ENCODE measurements at places on chromosomes 1 and 21.
A peak's percentile ranks its signal among the peaks of the same experiment; 100 is the strongest.

- DNase-seq: no peak
Measured at GRCh38 chr1:37676281-37677142, 15.8 kb upstream of the CDCA8 start.

DNA sequence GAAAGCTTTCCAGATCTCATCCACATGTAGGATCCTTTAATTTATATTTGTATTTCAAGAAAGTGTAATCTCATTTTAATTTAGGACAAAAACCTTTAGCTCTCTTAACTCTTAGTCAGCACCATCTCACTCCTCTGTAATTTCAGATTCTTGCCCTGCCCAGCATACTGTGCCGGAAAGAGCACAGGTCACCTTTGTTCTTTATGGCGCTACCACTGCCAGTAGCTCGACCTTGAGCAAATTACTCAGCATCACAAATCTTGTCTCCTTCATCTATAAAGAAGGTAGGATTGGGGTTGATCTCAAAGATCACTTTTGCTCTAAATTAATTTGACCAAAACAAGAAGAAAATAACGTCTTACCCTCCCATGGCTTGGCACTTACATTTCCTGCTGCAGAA lies 56.1 kb upstream of the ZC3H11B start:
- DNase-seq: peak; percentile 7

- DNase-seq: no peak
Measured at GRCh38 chr1:237219751-237220642, 178.0 kb downstream of the RYR2 start.

GRCh38 chr1:3481046-3481445 lies 26.6 kb downstream of the ARHGEF16 start:
- DNase-seq: no peak

DNA sequence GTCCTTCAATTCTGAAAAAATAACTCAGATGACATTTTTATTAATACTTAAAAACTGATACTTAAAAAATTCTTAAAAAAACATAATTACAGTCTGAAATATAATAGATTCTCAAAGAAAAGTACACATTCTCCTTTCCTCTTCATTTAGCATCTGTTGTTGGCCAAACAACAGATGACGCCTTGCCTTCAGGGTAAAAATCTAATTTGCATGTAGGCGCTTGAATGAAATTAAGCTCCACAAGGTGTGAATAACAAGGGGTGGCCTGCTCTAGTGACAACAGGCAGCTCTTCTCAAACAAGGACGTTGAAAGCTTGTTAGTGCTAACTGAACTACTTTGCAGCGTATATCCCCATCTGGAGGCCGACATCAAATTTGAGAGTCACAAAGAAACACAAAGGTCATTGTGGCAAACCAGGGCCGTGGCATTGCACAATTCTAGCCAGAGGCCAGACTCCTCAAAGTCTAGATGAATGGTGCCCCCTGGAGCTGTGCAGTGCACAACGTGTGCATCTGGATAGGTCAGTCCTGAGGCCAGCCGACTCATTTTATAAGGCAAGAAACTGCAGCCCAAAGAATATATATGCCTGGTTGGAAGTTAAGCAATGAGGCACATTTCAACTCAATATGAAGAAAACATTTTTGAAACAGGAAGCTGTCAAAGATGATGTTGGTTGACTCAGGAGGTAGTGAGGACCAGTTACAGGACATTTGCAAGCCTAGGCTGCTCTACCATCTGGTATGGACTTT lies 459.2 kb upstream of the RUNX1 start:
- peak; percentile 16 for DNase-seq

DNA sequence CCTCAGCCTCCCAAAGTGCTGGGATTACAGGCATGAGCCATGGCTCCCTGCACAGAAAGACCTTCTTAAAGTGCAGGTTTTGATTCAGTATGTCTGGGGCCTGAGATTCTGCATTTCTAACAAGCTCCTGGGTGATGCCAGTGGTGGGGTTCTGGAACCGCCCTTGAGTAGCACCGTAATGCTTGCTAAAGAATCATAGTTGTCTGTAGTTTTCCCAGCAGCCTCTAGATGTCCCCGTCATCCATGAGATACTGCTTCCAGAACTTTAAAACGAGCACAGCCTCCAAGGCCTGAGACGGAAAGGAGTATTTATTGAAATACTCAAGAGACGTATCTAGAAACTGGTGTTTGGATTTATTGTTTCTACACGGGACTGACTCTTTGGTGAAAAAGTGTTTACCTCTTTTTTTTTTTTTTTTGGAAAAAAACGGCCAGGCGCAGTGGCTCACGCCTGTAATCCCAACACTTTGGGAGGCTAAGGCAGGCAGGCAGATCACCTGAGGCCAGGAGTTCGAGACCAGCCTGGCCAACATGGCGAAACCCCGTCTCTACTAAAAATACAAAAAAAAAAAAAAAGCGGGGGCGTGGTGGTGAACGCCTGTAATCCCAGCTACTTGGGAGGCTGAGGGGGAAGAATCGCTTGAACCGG lies 2.6 kb upstream of the TOR3A start:
- DNase-seq: peak; percentile 75

DNA sequence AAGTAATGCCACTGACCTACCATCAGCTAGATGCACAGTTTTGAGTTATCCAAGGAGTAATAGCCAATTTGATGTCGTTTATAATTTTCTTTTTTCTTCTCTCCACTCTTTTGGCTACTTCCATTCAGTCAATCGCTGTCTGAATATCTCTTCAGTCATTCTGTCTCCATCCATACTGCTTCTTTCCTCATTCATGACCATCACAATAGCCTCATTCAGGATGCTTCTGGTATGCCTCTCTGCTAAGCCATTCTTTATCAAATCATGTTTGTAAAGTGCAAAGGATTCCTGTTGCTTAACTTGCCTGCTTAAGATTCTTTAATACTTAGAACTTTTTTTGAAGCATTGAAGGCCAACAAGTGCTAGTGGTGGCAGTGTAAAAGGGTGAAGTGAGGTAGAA lies 20.2 kb downstream of the TYW3 start:
- no peak for DNase-seq

DNA sequence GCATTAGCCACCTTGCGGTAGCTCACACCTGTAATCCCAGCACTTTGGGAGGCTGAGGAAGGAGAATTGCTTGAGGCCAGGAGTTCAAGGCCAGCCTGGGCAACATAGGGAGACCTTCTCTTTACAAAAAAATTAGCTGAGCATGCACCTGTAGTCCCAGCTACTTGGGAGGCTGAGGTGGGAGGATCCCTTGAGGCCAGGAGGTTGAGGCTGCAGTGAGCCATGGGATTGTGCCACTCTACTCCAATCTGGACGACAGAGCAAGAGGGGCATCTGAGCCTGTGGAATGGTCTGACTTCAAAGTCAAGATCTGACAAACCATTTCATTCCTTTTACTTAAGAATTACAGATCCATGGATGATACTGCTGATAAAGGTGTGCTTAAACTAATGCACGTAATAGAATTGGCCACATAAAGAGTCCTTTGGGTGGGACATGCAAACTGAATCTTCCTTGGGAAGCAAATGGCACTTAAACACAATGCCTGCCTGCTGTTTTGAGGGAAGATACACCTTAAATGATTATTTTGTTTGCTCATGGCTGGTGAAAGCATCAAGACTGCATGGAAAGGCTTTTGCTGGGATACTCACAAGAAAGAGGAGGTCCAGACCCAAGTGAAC lies 2.5 kb upstream of the TMEM201 start:
- no peak for DNase-seq

DNA sequence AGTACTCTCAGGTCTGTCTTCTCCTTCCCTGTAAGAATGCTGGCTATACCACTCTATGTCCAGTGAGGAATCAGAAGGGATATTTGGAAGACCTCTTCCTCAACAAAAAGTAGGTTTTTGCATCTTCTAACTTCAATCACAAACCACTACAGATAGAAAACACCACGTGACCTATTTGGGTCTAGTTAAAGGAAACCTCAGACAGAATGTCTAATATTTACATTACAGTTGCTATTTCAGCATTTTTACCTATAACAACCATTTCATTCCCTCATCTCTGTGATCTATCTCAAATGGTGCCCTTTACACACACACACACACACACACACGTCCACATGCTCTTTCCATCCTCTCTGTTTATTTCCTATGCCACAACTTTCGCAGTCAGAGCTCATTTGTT lies 7.9 kb upstream of the ADORA3 start:
- DNase-seq: no peak

DNA sequence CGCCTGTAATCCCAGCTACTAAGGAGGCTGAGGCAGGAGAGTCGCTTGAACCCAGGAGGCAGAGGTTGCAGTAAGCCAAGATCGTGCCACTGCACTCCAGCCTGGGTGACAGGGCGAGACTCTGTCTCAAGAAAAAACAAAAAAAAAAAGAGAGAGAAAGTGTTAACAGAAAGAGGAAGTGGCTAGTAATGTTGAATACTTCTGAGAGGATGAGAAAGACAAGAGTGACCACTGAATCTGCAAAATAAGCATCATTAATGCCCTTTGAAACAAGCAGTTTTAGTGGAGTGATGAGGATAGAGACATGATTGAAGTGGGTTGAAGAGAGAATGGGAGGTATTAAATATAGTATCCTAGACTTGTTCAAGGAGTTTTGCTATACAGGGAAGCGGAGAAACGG lies 11.7 kb downstream of the MPZ start:
- no peak for DNase-seq

- no peak for DNase-seq
Measured at GRCh38 chr1:9716404-9717192, 65.1 kb downstream of the PIK3CD start.

DNA sequence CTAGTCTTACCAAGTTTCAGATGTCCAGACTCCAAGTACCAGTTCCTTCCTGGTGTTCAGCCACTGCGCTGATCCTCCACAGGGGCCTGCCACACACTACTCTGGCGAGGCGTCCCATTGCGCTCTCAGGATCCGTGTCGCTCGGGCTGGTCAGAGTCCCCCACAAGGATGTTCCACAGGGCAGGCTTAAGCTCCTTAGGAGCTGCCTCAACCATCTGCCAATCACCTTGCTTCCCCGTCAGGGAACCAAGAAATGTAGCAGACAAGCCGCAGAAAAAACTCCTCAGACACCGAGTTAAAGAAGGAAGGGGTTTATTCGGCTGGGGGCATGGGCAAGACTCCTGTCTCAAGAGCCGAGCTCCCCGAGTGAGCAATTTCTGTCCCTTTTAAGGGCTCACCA lies 9.8 kb downstream of the OR2W3 start:
- DNase-seq: no peak

DNA sequence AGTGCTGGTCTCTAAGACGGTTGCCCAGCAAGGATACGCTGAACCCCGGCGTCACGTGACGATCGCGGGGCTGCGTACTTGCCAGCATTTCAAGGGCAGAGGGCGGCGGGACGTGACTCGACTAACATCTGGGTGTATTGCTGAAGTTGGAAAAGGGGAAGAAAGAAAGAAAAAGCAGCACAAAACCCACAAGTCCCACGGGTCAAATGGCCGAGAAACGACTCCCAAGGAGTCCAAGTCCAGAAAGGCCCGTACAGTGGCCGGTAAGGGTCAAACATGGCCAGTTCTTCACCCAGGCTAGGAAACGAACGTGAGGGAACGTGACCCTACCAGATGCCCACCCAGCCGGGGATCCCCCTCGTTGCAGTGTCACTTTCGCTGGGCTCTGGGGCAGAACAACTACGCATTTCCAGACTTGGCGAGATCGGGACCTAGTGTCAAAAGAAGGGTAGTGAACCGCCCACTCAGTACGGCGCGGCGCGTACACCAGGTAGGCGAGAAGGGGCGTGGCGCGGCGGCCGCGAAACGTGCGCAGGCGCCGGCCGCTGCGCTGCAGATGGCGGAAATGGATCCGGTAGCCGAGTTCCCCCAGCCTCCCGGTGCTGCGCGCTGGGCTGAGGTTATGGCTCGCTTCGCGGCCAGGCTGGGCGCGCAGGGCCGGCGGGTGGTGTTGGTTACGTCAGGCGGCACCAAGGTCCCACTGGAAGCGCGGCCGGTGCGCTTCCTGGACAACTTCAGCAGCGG lies at the start of the genes PPCS and ZMYND12:
Gene PPCS, plus strand, starts transcription at position 534 of the 744 bp plus-strand sequence. Its CDS starts 23 bp downstream, at position 557.
Gene ZMYND12, minus strand, starts transcription at position 13 of the 744 bp plus-strand sequence. CDS start 25 bp downstream, outside the sequence.
- peak; percentile 90 for DNase-seq

- DNase-seq: no peak
Measured at GRCh38 chr1:244988521-244988920, 124.2 kb upstream of the HNRNPU start.

GRCh38 chr1:196677781-196678509 lies 26.1 kb downstream of the CFH start:
- no peak for DNase-seq

DNA sequence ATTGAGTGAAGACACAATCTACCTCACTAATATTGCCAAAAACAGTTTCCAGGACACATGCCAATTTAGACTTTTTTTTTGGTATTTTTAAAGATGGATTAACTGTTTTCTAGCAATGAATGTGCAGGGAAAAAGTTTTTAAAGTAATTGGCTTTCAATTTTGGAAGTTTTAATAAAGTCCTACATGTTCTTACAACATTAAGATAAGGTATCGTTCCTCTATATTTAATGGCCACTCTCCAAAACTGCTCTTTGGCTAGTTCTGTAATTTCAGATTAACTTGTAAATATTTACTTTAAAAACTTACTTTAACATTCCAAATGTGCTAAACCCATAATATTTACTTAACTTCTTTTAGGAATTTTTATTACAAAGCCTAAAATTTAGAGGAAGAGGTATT lies 1332.2 kb upstream of the PRMT6 start:
- DNase-seq: no peak

DNA sequence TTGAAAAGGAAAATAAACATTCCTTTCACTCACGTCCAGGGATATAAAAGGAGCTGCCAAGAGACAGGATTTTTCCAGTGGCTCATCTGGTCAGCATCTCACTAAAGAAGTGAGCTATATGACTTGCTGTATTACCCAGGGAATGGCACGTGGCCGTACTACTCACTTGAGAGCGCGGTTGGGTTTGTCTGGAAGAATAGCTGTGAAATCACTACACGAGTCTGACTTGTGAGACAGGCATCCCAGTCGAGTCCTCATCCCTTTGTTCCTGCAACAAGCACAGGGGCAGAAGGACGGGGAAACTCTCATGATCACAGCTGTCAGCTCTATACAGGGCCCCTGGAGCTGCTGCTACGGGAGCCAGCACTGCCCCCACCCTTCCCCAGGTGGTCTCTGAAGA lies 17.7 kb downstream of the RGS8 start:
- DNase-seq: no peak

DNA sequence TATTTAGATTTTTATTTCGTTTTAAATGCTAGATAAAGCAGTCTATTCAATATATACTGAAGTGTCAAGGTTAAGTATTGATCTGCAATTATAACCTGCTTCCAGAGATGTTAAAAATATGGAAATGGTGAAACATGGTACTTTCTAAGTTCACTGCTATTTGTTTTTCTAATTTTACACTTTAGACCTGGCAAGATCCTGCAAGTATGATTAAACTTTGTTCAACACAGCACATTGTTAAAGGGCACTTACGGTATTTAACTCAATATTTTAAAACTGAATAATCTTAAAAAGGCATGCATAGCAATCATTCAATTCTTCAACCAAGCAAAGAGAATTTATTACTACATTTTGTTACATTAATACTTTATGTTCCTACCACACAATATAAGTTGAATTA lies 35.7 kb upstream of the ZZZ3 start:
- DNase-seq: no peak

DNA sequence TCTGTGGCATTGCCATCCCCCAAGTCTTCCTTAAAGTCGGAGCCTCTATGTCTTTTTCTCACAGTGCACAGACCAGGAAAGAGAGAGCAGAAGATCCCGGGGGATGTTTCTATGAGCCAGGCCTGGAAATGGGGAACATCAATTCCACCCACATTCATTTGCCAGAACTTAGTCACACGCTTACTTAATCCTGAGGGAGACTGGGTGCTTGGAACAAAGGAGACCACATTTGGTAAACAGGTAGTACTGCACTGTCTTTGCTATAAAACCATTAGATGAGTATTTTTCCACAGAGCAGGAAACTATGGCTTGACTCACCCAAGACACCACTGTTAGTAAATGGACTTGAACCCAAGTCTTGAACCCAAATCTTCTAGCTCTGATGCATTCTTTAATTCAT lies 60.7 kb upstream of the CTTNBP2NL start:
- DNase-seq: no peak

GRCh38 chr1:27592931-27593677 lies 10.8 kb downstream of the AHDC1 start:
- DNase-seq: no peak
